ENCODE measurements at places on chromosomes 16 and 17. TPM values are rescaled to one million over a fixed set of nuclear protein-coding genes. Genes with fewer than 3 reads are reported as not detected.
A peak's percentile ranks its signal among the peaks of the same experiment; 100 is the strongest.

GRCh38 chr17:72651988-72652387 is 440.5 kb downstream of the SLC39A11 start:
- H3K4me1 ChIP-seq = no peaks in the 10 kb centered on the region
- no peaks in the 10 kb centered on the region for H3K36me3 ChIP-seq
- no peak overlapping the region for H3K4me3 ChIP-seq

GRCh38 chr17:50661795-50662391 is 27.2 kb downstream of the ABCC3 start:
- peaks cover 2% of the 10 kb centered on the region for H3K27me3 ChIP-seq
- no peak overlapping the region for H3K4me3 ChIP-seq
- DNase-seq = peak; percentile 44

- DNase-seq = no peak
- no peak overlapping the region for H3K27ac ChIP-seq
- H3K36me3 ChIP-seq = peaks cover 57% of the 10 kb centered on the region
- no peak overlapping the region for H3K4me3 ChIP-seq
- no peaks in the 10 kb centered on the region for H3K27me3 ChIP-seq
These were observed 41.1 kb upstream of the SLC5A10 start for GRCh38 chr17:18910881-18911280.

GRCh38 chr16:65196420-65197075 is 74.7 kb upstream of the CDH11 start:
- H3K4me1 ChIP-seq = no peaks in the 10 kb centered on the region
- DNase-seq = no peak
- H3K27ac ChIP-seq = no peak overlapping the region
- H3K4me3 ChIP-seq = no peak overlapping the region
- H3K27me3 ChIP-seq = no peaks in the 10 kb centered on the region
- H3K36me3 ChIP-seq = no peaks in the 10 kb centered on the region

DNA sequence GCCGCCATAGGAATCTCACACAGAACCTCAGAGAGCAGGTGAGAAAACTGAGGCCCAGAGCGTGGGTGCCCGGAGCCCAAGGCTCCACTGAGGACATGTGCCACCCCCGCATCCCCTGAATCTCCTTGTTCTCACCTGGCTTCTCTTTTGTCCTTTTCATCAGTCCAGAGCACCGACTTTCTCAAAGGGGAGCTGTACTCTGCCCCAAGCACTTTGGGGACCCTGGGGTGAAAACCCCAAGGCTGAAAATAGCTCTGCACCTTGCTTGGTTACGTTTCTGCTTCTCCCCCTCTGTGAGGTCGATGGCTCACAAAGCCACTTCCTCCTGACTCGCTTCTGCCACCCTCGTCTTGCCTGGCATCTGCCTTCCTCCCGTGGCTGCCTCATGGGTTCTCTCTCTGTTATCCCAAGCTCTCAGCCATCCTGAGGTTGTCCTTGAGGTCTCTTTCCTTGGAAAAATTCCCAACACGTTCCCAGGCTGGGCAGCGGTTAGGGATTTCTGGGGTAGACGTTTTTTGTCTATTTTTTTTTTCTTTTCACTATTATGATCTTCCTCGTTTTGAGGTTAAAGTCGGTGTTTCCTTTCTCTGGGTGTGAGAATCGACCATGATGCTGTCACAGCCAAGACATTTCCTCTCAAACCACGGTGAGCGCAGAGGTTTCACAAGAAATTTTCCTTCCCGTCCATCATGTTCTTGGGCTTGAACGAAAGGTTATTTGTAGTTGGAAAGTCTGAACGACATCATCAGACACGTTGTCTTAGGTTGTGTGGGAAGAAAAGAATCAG is 37.2 kb downstream of the IRF8 start:
- H3K36me3 ChIP-seq = peaks cover 5% of the 10 kb centered on the region
- DNase-seq = peak; percentile 86
- no peaks in the 10 kb centered on the region for H3K27me3 ChIP-seq
- peak overlapping the region; percentile 98 for H3K27ac ChIP-seq
- H3K4me1 ChIP-seq = peaks cover 45% of the 10 kb centered on the region

- peaks cover 20% of the 10 kb centered on the region for H3K36me3 ChIP-seq
- peak; percentile 12 for DNase-seq
- H3K27ac ChIP-seq = peak overlapping the region; percentile 92
These were observed 4.7 kb upstream of the NSMCE1 start for GRCh38 chr16:27273330-27273669.

- peak; percentile 35 for DNase-seq
- no peaks in the 10 kb centered on the region for H3K27me3 ChIP-seq
- H3K36me3 ChIP-seq = peaks cover 47% of the 10 kb centered on the region
- peaks cover 66% of the 10 kb centered on the region for H3K4me1 ChIP-seq
- peak overlapping the region; percentile 95 for H3K27ac ChIP-seq
These were observed 470 bp downstream of the DCUN1D3 start for GRCh38 chr16:20899477-20900298.

DNA sequence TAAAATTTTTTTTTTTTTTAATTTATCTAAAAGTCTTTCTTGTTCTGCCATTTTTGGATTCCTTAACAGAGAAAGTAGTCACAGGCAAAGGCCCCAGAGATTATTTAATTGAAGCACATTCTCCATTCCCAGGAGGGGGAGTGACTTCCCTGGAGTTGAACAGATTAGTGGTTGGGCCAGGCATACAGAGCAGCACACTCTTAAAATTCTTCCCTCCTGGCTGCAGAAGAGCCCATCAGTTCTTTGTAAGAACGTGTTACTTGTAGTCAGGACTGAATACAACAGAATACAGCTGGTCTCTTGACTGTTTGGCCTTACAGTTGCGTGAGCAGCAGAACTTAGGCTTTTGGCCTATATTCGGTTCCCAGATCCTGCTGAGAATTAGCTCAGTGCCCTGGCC is 1.8 kb downstream of the ALKBH5 start:
- H3K4me3 ChIP-seq = peak overlapping the region; percentile 95
- peak overlapping the region; percentile 46 for H3K27ac ChIP-seq
- peaks cover 66% of the 10 kb centered on the region for H3K4me1 ChIP-seq

DNA sequence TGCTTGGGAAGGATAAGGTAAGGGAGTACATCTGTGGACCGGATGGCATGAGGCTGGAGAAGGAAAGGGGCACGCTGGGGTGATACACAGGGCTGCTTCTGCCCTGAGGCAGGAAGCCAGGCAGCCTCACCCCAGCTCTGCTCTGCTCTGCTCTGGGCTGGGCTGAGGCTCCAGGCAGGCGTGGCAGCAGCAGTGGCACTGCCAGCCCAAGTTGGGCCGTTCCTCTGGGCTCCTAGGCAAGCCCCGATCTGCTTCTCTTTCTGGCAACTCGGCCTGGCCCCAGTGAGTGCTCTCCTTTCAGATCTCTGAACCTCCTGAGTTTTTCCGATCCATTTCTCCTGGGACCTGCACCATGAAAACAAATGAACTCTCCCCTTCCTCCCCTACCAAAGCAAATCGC is 44.9 kb downstream of the VAC14 start:
- peaks cover 7% of the 10 kb centered on the region for H3K4me1 ChIP-seq
- no peak overlapping the region for H3K4me3 ChIP-seq
- DNase-seq = no peak
- no peak overlapping the region for H3K27ac ChIP-seq
- peaks cover 10% of the 10 kb centered on the region for H3K36me3 ChIP-seq

DNA sequence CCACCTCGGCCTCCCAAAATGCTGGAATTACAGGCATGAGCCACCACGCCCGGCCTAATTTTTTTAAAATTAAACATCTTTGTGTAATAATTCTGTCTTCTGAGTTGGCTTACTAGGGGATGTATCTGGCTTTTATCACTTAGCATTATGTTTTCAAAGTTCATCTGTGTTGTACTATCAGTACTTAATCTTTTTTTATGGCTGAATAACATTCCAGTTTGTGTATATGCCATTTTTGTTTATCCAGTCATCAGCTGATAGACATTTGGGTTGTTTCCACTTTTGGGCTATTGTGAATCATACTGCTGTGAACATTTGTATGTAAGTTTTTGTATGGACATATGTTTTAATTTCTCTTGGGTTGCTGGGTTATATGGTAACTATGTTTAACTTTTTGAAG is 69.0 kb downstream of the CHD9 start:
- H3K27ac ChIP-seq = no peak overlapping the region
- no peak overlapping the region for H3K4me3 ChIP-seq
- no peaks in the 10 kb centered on the region for H3K4me1 ChIP-seq
- H3K36me3 ChIP-seq = peaks cover 7% of the 10 kb centered on the region
- no peak for DNase-seq

DNA sequence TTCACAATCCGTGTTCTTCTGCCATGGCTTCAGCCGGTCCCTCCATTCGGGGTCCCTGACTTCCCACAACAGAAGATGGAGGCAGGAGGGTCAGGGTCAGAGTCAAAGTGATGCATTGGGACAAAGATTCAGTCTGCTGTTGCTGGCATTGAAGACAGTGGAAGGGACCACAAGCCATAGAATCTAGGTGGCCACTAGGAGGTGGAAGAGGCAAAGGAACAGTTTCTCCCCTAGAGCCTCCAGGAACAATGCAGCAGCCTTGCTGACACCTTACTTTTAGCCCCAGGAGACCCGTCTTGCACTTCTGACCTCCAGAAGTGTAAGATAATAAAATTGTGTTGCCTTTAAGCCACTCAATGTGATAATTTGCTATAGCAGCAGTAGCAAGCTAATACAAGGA is 55.9 kb downstream of the MFSD11 start:
- peaks cover 14% of the 10 kb centered on the region for H3K4me1 ChIP-seq
- H3K36me3 ChIP-seq = peaks cover 3% of the 10 kb centered on the region
- H3K27me3 ChIP-seq = no peaks in the 10 kb centered on the region
- H3K4me3 ChIP-seq = no peak overlapping the region
- no peak overlapping the region for H3K27ac ChIP-seq
- DNase-seq = peak; percentile 25

DNA sequence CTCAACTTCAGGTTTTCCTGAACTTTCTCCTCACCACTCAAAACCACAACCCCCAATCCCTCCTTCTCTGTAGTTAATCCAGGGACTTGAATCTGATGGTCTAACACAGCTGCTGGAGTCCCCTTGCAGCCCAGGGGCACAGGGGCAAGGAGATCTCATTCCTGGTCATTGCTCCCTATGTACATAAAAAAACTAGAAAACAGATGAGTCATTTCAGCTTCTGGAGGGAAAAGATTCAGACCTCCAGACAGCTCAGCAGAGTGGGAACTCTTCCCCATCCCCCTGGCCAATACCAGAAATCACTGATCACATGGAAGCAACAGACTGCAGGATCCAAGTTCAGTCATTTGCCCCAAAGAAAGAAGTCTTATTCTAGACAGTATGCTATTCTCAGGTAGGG is 62.1 kb downstream of the DYNLRB2 start:
- DNase-seq = no peak
- H3K4me3 ChIP-seq = no peak overlapping the region
- no peak overlapping the region for H3K27ac ChIP-seq
- H3K36me3 ChIP-seq = peaks cover 34% of the 10 kb centered on the region
- peaks cover 12% of the 10 kb centered on the region for H3K27me3 ChIP-seq
- peaks cover 14% of the 10 kb centered on the region for H3K4me1 ChIP-seq

- H3K27ac ChIP-seq = no peak overlapping the region
- H3K36me3 ChIP-seq = peaks cover 18% of the 10 kb centered on the region
- H3K4me3 ChIP-seq = no peak overlapping the region
- peaks cover 7% of the 10 kb centered on the region for H3K4me1 ChIP-seq
These were observed 12.1 kb downstream of the CMTM3 start for GRCh38 chr16:66616592-66616991.

GRCh38 chr16:346587-346986 is 5.9 kb downstream of the AXIN1 start:
- H3K4me1 ChIP-seq = peaks cover 68% of the 10 kb centered on the region
- no peaks in the 10 kb centered on the region for H3K27me3 ChIP-seq
- no peak for DNase-seq
- no peak overlapping the region for H3K27ac ChIP-seq
- H3K36me3 ChIP-seq = peaks cover 62% of the 10 kb centered on the region

DNA sequence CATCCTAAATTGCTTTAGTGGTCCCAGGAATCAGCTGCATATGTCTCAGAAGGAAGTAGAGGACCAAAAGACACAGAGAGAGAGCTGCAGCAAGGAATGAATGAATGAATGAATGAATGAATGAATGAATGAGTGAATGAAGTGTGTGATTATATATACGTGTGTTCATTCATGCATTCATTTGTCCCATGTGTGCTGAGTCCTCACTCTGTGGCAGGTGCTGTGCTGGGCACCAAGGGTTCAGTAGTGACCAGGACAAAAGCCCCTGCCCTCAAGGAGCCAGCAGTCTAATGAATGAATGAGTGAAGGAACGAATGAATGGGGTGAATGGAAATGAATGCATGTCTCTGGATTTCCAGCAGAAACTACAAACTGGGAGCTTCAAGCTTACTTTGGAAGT is 9.4 kb downstream of the CNGB1 start:
- H3K27ac ChIP-seq = no peak overlapping the region
- DNase-seq = no peak
- H3K4me3 ChIP-seq = no peak overlapping the region
- H3K36me3 ChIP-seq = no peaks in the 10 kb centered on the region

- H3K36me3 ChIP-seq = no peaks in the 10 kb centered on the region
- DNase-seq = no peak
- no peaks in the 10 kb centered on the region for H3K27me3 ChIP-seq
- H3K4me3 ChIP-seq = no peak overlapping the region
- no peaks in the 10 kb centered on the region for H3K4me1 ChIP-seq
- no peak overlapping the region for H3K27ac ChIP-seq
These were observed 255.6 kb downstream of the HS3ST3A1 start for GRCh38 chr17:13346081-13346533.

GRCh38 chr17:6109536-6109935 is 39.4 kb downstream of the WSCD1 start:
- H3K36me3 ChIP-seq = no peaks in the 10 kb centered on the region
- DNase-seq = no peak
- no peak overlapping the region for H3K4me3 ChIP-seq
- H3K27ac ChIP-seq = no peak overlapping the region

DNA sequence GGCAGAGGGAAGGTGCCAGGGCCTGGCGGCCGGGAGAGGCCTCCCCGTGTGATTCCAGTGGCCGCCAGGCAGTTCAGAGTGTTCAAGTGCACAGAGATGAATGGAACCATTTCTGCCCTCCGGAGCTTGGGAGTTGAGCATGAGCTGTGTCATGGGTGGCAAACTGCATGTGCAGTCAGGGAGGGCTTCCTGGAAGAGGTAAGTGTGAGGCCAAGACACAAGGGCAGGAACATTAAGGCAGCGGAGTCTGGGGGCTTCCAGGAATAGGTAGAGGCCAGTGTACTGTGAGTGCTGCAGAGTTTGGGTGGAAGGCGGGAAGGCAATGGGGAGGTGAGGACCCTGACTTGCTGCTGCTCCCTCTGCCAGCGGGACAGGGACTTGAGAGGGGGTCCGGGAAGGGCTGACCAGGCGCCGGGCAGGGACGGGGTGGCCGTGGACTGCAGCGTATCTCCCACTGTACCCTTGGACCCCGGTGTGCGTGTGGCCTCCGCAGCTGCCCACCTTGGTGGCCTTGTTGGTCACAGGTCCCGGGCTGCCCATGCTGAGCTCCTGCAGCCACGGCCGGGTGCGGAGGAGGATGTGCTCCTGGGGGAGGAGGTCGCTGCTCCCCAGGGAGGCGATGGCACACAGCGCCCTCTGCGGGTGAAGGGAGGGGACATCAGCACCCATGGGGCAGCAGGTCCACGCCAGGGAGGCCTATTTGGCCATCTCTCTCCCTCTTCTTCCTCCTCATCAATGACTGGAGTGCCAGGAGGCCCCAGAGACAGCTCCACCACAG is 7.5 kb upstream of the CEP131 start:
- H3K36me3 ChIP-seq = peaks cover 24% of the 10 kb centered on the region
- peaks cover 10% of the 10 kb centered on the region for H3K4me1 ChIP-seq
- DNase-seq = no peak
- H3K27ac ChIP-seq = no peak overlapping the region
- no peak overlapping the region for H3K4me3 ChIP-seq

MYCBPAP gene
- total RNA-seq = 9.3 TPM

COX10 gene
- total RNA-seq = 25.4 TPM

SPNS2 gene
- 4.0 TPM for total RNA-seq

SEZ6 gene
- total RNA-seq = not detected

TERB1 gene
- not detected for total RNA-seq

SYCE1L gene
- 7.1 TPM for total RNA-seq

SLFN13 gene
- total RNA-seq = 56.3 TPM

EXOC3L1 gene
- total RNA-seq = not detected

FNDC8 gene
- total RNA-seq = not detected

CNTD1 gene
- not detected for total RNA-seq

Data from activated CD8-positive, alpha-beta T cell treated with anti-CD3 and anti-CD28 coated beads, Interleukin-2, amount 10 ng/mL, durations not matched to agents 7 days and 5 days (primary cell).